ENCODE measurements at places on chromosomes 2 and 18.

DNA sequence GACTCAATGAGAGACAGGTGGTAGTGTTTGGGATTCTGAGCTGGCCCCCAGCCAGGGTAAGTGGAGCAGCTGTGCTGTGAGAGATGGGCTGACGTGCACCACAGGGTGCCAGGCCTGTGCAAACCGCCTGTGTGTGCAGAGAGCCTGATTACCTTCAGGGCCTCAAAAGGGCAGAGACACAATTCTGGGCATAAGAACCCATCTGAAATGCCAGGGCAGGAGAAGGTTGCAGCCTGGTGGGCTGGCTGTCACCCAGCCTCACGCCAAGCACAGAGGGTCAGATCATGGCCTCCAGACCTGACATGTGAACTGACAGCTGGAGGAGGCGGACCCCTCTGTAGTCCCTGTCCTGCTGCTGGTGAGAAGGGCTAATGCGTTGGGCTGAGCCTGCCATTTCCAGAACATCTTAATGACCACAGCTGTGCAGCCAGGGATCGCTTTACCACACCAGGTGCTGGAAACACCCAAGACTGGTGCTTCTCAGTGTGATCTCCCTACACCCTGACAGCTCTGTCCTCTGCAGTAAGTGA is 100.9 kb downstream of the ARL4C start:
- no peak for DNase-seq

- DNase-seq, result no peak
Measured at GRCh38 chr18:48422947-48423378, 13.8 kb upstream of the ZBTB7C start.

DNA sequence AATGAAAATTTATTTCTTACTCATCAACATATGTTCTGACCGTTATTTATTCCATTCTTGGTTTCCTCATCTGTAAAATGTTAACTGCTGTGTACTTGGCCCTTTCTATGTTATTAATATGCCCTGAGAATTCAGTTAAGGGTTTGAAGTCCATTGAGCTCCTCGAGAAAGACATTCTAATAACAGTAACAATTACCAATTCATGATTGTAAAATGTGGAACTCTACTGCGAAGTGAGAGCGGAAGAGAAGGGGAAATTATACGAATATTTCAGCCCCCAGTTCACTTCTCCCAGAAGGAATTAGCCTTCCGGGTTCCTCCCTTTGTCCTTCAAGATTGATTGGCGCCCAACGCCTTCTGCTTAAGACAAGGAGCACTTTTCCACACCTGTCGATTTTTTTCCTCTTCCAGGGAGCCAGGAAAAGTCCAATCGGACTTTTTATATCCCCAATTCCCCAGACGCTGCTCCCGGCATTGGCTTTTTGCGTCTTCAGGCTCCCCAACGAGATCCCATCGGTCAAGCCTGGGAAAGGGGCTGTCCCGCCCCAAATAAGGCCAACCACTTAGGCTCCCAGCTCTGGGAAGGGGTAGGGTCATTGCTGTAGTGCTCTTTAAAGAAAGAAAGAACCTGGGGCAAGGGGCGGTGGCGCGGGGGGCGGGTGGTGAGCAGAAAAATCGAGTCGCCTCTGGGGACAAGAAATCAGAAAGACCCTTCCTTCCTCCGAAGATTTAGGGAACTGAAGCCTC is 1.6 kb downstream of the DSC2 start:
- DNase-seq, result peak; percentile 47

DNA sequence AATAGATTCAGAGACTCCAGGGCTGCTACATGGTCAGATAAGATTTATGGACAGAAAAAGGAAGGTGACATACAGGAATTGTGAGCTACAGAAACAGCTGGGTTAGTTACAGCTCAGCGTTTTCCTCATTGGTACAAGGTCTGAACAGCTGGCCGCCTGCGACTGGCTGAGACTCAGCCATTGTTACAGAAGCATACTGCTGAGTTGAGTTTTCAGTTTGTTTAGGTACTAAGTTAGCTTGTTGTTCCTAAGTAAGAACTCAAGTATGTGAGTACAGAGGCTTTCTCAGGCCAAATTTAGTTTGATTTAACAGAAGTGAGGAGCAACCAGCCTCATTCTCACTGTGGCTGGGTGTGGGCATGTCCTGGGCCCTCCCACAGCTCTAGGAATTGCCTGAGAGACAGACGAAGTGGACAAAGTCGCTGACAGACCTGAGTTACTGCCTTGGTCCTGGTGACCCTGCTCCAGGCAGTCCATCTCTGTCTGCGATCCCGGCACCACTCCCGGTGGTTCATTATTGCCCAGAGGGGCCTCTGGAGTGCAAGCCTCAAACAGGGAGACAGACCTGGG is 27.8 kb upstream of the RHOB start:
- DNase-seq, result no peak

DNA sequence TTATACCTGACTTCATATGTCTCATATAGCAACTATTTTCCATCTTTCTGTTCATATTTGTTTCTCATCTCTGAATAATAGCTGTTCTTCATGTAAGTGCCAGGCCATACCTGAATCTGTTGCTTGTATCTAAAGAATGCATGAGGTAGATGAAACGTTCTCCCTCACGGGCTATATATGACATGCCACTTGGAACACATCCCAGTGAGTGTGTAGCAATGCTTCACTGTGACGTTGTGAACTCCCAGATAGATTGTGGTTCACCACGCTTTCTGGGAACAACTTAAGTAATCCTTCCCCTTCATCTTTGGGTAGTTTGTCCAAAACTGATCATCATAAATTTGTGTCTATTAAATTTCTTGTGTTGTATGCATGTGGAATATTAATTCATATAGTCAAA is 60.1 kb downstream of the RDH14 start:
- no peak for DNase-seq

DNA sequence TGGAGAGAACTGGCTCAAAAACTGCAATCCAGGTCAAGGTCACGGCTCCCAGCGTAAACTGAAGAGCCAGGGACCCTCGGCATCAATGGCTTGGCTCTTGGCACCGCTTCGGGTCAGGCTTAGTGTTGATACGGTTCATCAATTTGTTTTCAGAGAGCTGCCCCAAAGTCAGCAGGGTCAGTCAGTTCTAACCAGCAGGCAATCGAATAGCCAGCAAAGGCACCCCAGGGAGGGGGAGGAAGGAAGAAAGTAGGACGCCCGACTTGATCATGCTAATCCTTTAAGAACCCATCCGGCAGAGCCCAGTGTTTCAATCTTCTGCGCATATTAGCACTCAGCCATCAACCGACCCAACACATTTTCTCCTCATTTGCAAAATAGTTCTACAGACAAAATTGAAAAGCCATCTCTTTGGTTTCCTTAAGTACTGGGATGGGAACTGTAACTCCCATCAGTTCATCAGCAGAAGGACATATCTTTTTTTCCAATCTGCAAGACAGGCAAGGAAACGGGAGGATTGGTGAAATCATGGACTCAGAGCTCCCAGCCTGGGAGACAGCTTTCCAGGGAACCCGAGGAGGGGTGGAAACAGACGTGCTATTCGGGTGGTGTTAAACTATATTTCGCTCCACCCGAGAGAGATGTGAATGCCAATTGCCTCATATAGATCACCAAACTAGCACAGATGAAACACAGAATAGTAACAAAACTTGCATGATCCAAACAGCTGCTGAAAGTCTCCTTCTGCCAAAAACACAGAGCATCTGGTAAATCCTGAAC is 40.7 kb upstream of the CABLES1 start:
- no peak for DNase-seq

DNA sequence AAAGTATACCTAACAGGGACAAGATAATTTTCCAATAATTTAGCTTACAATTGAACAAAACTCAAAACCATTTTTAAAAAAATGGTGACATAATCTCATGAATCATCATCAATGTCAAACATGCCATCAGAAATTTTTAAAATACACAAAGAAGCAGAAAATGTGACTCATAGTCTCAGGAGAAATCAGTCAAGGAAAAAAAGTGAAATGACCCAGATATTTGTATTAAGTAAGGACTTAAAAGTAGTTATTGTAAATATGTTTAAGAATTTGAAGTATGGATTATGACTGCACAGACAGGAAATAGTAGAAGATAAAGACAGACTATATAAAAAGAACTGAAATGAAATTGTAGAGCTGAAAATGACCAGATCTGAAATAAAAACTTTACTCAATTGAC is 473.9 kb upstream of the SYT4 start:
- no peak for DNase-seq

- no peak for DNase-seq
Measured at GRCh38 chr2:176934869-176935415, 277.7 kb upstream of the HNRNPA3 start.

DNA sequence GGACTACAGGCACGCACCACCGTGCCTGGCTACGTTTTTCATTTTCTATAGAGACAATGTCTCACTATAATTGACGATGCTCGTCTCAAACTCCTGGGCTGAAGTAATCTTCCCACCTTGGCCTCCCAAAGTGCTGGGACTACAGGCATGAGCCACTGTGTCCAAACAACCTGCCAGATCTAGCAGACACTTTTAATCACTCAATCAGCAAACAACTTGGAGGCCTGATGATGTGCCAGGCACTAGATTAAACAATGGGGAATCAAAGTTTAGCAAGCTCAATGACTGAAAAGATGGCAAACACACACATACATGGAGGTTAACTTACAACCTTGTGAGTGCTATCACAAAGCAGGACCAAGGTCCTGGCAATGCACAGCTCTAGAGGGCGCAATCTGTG is 29.8 kb upstream of the RMP24 start:
- no peak for DNase-seq

DNA sequence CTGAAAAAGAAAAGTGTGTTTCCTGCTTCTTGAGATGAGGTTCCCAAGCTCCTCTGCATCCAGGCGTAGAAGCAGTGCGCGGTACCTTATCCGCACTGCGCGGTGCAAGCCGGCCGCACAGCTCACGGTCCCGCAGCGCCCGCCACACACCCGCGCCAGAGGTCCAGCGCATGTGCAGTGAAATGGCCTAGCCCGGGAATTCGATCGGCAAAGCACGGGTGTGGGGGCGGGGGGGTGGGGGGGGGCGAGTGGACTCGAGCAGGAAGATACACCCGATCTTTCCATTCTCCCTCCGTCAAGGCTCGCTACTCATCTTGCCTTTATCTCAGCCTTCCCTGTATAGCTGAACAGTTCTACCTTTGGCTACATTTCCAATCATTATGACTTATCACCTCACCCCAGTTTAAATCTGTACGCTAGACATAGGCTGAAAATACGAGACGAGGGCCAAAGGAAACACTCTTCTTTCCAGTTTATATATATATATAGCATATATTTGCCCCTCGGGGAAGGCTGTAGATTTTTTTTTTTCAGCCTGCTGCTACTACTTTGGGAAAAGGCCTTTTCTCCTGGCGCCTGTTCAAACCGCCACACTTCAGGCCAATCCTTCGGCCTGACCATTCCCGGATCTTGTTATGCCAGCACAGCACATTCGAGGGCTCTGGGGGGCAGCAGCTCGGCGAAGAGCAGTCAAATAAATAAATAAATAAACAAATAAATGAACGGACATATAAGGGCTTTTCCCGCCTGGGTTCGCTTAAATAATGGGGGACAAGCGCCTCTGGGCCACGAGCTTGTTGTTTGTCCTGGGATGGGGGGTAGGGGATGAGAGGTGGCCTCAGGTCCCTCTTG is 10.4 kb downstream of the HOXD8 start:
- DNase-seq, result no peak

DNA sequence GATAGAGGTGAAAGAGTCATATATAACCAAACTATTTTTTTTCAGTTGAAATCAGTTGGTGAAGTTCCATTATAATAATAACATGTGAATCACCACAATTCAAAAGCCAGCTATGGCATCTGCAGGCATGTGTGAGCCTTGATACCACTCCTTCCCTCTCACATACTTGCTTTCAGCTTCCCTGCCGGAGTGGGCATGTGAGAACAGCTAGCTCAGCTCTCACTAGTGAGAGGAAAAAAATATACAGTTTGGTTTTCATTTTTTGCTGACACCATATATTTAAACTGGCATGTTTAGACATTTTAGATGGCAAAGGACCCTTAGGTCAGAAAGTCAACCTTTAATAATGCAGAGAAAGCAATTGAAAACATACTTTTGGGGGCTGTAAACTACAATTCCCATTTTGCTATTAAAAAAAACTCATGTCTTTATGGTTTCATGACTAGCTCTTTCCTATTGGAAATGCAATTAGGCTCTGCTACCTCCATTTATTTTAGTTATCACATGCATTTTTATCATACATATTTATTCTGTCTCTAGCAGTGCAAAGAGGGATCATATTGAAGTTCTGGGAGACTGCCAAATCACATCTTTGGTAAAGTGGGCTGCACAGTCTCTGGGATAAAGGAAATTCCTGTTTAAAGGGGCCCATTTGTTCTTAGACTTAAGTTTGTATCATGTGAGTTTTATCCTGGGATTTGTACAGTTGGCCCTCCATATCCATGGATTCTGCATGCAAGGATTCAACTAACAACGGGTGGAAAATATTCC is 33.2 kb upstream of the SLC40A1 start:
- peak; percentile 32 for DNase-seq

- no peak for DNase-seq
Measured at GRCh38 chr2:123906361-123906760, 118.7 kb upstream of the CNTNAP5 start.

DNA sequence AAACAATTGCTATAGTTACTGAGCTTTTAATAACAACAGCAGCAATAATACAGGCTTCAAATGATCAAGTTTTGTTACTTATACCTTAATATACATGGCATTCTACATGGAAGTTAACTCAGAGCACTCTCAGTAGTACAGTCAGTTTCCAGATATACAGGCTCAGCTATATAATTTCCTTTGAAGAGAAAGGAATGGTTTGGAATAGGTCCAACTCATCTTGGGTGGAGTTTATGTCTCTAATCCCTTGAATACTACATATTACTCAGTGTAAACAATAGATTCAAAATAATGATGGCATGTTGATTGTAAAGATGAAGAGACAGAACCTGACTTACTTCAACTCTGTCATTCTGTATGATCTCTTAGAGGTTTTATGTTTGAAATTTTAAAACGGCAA is 174.9 kb downstream of the EPHA4 start:
- no peak for DNase-seq
